ENCODE measurements at places on chromosomes 7 and 10.

- no peak for DNase-seq
Observed at GRCh38 chr7:77563275-77563674, 26.2 kb downstream of the PTPN12 start.

DNA sequence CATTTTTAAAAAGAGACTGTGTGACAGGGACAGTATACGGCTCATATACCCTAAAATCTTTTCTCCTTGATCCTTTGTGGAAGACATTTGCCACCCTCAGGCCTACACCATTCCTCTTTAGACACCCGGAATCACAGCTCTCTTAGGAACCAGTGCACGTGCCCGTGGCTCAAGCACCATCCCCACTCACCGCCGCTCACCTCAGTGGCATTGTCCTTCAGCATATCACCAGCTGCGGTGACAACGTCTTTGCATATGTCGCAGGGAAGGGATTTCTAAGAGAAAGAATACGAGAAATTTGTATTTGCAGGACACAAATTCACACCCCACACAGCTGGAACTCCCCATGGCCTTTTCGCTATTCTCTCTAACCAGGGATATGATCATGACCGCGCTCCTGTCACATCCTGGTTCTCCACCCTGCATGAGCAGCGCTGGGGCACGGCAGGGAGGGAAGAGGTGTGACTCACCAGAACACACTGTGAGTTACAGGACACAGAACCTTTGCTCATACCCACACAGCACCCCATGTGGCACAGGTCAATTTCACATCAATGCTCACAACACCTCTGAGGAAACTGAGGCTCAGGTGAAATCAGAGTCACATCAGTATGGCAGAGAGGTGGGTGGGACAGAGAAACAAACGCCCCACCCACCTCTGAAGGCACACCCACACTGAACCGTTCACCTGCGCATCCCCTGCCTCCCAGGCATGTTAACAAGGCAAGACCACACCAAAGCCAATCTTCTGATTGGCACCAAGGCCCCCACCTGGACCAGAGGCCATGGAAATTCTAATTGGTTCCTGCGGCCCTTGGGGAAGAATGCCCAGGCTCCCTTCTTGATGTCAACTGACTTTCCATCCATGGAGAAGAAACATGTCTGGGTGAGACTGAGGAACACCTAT is 19.2 kb downstream of the PSAP start:
- no peak for DNase-seq

DNA sequence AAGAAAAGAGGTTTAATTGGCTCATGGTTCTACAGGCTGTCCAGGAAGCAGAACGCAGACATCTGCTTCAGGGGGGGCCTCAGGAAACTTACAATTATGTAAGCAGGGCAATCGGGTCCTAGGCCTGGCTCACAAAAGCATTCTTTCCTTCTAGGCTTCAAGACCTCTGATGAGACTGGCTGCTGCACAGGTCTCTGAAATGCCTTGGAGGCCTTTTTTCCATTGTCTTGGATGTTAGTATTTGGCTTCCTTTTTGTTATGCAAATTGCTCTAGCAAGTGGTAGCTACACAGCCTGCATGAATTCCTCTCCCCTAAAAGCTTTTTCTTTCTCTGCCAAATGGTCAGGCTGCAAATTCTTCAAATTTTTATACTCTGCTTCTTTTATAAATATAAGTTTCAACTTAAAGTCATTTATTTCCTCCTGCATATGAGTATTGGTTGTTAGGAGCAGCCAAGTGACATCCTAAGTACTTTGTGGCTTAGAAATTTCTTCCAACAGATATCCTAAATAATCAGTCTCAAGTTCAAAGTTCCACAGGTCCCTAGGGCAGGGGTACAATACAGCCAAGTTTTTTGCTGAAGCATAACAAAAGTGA is 83.1 kb upstream of the SEMA3A start:
- DNase-seq: no peak

GRCh38 chr7:1264345-1265280 is 31.9 kb downstream of the UNCX start:
- no peak for DNase-seq

DNA sequence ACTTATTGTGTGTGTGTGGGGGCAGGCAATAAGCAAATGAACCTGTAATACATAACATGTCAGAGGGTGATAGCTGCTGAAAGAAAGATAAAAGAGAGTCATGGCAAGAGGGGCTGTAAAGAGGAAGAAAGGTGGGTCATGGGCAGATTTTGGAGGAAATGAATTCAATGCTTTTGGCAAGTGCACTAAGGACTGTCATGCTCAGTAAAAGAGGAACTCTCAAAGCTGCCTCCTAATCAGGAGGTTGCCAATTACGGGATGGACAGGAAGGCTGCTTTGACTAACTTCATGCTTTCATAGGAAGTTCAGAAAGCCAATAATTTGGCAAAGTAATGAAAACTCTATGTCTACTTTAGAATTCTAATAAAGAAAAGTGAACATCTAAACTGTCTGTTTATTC is 401.2 kb downstream of the SH2D4B start:
- no peak for DNase-seq

DNA sequence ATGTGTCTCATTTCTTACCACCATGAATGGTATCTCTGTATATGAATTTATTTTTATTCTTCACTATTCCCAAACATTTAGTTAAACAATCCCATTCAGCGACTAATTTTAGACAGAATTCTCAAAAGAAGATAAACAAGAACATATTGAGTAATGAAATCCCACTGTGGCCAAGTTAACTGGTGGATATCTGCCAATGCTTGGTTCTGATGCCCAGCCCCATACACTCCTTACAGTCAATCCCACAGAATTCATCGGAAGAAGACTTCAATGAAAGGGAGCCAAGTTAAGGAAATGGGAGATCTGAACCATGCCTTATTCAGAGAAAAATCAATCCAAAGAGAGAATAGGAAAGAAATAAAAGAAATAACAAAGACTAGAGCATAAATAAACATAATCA is 518.0 kb downstream of the XPNPEP1 start:
- no peak for DNase-seq

DNA sequence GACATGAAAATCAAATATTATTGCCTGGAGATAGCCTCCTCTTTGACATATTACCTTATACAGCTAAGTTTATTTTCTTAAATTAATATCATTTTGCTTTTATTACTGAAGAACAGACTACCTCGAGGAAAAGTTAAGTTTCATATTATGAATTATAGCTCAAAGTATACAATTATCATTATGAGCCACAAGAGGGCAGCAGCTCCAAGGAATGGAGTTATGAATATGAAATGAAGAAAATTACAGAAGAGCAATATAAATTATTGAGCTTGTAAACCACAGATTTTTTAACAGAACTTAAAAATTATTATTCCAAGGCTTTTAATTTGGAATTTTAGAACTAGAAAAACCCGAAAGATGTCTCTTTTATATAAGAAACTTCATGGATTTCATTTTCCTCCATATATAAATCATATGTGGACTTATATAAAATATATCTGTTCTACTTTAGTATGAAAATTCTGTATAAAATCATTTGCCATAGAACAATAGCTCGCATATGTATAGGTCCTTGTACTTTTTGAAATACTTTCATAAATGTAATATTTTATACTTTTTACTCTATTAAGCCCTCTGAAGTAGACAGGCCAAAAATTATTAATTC is 40.1 kb downstream of the IQUB start:
- DNase-seq: no peak

GRCh38 chr7:36215457-36215765 is 62.4 kb downstream of the EEPD1 start:
- no peak for DNase-seq

DNA sequence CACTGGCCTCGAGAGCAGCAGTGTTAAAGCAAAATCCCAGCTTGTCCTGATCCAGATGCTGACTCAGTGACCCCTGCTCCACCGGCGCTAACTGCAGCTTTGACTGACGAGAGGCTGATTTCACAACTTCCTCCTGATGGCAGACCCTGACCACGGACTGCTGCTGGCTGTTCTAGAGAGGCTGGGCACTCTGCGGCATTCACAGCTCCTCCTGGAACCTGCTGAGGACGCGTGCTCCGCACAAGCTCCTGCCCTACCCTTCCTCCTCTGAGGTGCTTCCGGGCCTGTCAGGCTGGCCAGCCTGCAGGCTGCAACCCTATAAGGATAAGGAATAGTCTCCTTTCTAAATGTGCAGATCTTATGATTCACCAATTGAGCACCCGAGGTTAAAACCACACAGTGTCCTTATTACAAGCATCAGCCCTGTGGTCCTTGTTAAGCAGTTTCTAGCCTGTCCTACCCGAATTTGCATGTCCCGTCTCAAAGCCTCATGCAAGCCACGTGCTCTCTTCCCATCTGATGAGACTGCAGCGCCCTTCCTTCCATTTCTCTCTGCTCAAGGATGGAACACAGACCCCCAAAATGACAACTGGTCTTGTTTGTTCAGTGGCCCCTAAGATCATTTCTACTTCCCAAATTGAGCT is 35.5 kb upstream of the NCAPG2 start:
- DNase-seq: no peak

DNA sequence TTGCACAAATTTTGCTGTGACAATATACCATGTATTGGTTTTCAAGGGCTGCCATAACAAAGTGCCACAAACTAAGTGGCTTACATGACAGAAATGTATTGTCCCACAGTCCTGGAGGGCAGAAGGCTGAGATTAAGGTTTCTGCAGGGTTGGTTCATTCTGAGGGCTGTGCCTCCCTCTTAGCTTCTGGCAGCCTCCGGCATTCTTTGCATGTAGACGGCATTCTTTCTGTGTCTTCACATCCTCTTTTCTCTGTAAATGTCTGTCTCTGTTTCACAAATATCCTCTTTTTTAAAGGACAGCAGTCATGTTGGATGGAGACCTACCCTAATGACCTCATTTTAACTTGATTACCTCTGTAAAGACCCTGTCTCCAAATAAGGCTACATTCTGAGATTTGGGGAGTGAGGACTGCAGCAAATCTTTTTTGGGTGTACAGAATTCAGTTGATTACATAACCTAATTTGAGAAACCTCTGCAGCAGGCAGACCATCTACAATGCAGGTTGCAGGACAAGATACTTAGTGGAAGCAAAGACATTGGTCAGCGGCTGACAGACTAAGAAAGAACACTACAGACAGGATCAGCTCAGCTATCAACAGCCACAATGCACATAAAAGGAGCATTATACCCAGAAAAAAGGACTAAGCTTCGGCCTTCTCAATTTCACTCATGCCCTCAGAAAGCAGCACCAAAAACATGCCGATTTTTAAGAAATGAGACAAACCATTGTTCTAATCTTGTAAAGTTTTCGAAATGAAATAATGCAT is 84.6 kb upstream of the FAM3C start:
- no peak for DNase-seq

GRCh38 chr7:128236924-128237586 is 4.0 kb upstream of the LEP start:
- no peak for DNase-seq

- DNase-seq: no peak
Observed at GRCh38 chr7:23477962-23478866, 7.9 kb upstream of the IGF2BP3 start.

DNA sequence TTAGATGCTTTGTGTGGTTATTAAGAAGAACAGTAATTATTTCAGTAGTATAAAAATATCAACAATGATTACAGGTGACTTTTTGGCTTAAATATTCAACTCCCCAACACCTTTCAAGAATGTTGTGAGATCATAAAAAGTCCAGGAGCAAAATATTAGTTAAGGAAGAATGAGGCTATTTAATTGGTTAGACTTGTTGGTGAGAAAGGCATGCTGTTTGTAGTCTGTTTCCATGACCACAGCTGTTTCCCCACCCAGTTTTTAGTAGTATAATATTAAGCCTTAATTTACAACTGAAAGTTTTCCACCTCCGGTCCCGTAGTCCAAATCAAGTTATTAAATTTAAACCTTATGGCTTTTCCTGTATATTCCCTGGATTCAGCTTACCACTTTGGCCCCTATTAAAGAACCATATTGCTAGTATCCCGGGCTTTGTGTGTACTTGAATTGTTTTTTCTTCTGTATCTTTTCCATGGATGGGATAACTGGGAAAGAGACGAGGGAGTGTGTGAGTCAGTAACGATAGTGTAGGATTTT is 133.3 kb downstream of the CELF2 start:
- DNase-seq: no peak

DNA sequence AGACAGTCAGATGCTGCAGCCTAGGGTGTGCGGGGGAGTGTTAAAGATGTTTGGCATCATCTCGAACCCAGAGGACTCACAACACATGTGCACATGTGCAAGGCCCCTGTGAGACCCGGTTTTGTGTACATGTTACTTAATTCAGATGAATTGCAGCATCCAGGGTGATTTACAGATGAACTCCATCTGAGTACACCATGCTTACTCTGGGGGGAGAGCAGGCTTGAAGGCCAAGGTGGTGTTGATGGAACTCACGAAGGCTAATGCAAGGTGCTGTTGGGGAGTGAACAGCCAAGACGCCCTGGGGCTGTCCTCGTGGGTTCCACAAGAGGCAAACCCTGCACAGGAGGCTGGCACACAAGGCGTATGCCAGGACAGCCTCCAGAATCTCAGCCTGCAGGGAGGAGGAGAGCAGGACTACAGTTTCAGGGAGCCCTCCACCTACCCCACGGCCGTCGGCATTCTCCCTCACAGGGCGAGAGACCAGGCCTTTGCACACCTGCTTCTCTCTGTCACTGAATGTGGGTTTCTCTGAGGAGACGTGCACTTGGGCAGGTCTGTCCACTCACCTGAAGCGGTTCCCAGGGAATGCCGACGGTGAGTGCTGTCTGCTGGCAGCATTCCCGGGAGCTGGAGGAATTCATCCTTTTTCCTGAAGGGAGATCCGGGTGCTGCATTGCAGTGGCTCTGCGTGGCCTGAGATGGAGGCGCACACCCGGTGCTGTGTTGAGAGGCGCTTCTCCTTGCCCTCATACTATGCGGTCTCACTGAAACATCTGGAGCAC is 178.5 kb upstream of the RNF32 start:
- DNase-seq: no peak

DNA sequence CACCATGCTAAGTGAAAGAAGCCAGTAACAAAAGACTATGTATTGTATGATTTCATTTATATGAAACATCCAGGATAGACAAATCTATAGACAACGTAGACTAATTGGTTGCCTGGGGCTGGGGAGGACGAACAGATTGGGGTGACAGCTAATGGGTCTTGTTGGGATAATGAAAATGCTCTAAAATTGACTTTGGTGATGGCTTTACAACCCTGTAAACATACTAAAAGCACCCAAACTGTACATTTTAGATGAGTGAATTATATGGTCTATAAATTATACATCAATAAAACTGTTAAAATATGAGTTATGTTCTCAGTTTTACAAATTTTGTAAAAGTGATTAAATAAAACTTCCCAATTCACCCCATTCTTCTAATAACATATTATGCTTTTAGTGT is 261.5 kb downstream of the ELMO1 start:
- DNase-seq: no peak

- DNase-seq: no peak
Observed at GRCh38 chr10:42973870-42974692, 102.8 kb upstream of the RET start.

DNA sequence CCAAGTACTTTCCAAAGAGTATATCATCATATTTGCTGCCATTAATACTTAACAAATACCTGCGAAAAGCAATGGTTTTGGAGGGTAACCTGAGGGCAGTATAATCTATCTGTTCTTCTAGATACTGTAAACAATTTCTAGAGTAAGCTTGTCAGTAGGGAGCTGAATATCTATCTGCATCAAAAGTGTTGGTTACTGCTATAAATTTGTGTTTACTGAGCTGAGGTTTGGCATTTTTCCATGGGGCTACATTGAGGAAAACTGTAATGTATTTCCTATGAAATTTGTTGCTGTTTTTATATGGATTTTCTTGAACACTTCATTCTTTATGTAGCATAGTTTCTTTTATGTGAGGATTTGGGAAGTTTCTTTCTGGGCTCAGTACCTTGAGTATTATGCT is 913.4 kb downstream of the CNTNAP2 start:
- DNase-seq: no peak
